ENCODE measurements at places on chromosomes 7 and 10.

DNA sequence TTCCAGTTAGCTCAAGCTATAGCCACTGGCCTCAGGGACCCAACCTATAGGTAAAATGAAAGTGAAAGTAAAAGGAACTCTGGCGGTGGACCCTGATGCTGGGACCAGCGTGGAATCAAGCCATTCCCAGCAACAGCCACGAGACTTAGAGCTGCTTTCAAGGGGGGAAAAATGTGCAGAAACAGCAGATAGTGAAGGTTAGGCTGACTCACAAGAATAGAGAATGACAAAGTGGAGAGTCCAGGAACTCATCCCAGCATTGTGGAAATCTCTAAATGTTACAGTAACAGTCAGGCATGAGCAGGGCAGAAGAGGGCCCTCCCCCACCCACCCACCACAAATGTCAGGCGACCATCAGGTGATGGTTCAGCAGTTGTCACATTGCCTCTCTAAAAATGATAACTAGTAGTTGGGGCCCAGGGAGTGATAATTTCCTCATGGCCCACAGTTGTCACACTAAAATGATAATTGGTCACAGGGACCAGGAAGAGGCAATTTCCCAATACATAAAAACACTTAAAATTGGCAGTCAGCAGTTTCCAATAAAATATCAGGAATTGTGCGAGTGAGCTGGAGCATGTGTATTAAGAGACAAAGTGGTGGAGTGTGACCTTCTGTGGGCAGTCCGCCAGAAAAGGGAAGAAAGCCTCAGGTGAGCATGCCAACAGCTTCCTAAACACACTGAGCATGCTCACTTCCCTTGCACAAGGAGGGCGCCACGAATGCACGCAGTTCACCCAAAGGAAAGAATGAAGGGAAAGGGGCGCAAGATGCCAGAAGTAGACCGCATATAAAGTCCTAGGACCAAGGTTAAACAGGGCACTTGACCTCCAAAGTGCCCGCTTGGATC lies 129.8 kb upstream of the PPP1R3A start:
- DNase-seq, result no peak

DNA sequence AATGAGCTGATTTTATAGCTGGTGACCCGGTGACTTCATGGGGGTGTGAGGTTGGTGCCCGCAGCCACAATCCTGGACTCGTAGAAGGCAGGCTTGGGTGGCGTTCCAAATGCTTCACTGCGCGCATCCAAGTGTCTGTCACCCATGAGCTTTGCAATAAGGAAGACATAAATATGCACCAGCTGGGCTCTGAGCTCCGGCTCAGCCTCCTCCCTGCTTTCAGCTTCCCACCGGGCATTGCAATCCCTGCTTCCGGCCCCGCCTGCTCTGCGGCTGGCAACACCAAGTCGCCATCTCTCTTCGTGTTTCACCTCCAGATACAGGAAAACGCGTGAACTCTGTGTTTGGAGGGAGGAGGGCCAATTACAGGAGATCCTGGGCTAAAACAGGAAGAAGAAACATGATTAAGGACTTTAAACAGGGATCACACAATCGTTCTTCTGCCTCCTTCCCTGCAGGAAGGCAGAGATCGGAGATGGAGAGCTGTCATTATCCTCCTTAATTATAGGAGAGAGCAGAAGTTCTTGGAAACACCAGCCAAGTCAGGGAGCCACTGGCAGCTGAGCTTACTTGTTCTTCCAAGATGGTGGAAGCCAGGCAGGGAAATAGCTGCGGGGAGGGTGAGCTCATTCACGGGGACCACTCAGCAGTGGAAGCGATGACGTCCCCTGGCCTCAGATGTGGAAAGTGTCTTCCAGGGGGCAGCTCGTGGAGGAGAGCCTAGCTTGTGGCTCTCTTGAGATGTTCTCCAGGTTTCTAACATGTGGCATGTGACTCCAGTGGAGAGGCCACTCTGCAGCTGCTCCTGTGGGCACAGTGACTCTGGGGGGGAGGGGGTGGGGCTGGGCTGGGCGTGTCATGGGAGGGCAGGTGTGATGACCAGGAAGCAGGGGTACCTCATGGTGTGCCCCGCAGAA lies 134.9 kb downstream of the CAMK1D start:
- peak; percentile 72 for DNase-seq

GRCh38 chr10:30431435-30431911 lies 2.5 kb upstream of the MAP3K8 start:
- DNase-seq, result no peak

GRCh38 chr10:68879628-68880027 lies 21.5 kb upstream of the DDX50 start:
- DNase-seq, result no peak

Data from posterior vena cava (tissue), 2 donors.